ENCODE measurements at places on chromosomes 3 and 15.

GRCh38 chr3:58711871-58712270 lies 45.3 kb upstream of the FAM3D start:
- no peak overlapping the region for H3K27ac ChIP-seq
- H3K4me3 ChIP-seq, result no peak overlapping the region
- no peaks in the 10 kb centered on the region for H3K36me3 ChIP-seq
- H3K4me1 ChIP-seq, result peaks cover 10% of the 10 kb centered on the region

DNA sequence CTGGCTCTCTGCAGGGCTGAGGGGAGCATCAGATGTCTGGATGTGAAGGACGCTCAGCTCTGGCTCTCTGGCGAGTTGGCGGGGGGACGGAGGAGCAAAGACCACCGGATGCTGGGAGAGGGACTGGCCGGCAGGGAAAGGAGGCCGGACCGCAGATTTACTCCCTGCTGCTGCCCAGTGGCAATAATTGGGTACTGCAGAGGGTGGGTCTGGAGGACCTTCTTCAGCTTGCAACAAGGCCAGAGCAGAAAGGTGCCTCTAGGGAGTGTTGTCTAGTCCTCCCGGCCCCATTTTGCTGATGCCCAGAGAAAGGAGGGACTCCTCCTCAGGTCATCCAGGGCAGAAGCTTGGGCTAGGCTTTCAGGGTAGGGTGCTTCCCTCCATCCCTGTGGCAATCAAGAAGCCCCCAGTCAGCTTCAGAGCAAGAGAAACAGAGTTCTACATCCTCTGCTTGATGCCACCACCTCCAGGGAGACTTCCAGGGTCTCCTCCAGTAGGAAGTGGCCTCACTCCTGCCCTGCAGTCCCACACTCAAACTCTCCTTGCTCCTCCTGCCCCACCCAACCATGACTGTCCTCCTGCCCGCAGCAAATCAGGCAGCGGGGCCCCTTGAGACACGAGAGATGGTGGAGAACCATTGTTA lies 20.3 kb upstream of the CSPG4 start:
- no peaks in the 10 kb centered on the region for H3K36me3 ChIP-seq
- H3K4me1 ChIP-seq, result peaks cover 3% of the 10 kb centered on the region
- no peak overlapping the region for H3K4me3 ChIP-seq

DNA sequence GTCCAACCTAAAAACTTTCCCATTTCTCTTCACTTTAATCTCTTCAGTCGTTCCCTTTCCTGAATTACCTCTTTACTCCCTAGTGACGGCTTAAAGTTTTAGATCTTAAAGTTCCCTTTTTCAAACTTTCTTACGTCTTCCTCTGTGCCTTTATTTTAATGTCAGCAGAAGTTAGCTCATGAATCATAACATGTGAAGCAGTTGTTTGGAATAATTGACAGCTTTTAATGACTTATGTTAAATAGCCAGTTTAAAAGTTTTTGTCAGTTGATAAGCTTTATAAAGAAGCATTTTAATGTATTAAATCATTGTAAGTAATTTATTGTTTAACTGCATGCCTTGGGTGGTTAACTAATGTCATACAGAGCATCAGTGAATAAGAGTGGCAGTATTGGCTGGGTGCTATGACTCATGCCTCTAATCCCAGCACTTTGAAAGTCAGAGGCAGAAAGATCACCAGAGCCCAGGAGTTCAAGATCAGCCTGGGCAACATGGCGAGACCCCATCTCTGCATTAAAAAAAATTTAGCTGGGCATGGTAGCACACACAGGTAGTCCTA lies 33.9 kb downstream of the PIK3CA start:
- H3K4me1 ChIP-seq, result peaks cover 5% of the 10 kb centered on the region
- H3K36me3 ChIP-seq, result no peaks in the 10 kb centered on the region

- no peak overlapping the region for H3K4me3 ChIP-seq
- peaks cover 2% of the 10 kb centered on the region for H3K4me1 ChIP-seq
- no peaks in the 10 kb centered on the region for H3K27me3 ChIP-seq
Observed at GRCh38 chr3:111721747-111722146, 126.6 kb upstream of the ZBED2 start.

DNA sequence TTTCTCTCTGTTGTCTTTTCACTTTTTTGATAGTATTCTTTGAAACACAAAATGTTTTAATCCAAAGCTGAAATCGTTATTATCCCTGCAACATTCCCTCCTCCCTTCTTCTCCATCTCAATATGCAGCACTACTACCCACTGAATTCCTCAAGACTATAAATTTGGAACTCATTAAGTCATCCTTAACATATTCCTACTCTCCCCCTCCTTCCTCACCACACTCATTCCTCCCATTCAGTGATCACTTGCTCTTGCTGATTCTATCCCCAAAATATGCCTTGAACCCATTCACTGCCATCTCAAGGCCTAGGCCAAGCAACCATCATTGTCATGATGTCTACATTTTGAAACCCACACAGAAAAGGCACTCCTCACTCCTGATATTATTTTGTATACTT lies 2.4 kb upstream of the PIK3R4 start:
- H3K27me3 ChIP-seq, result no peaks in the 10 kb centered on the region
- no peak for DNase-seq
- H3K4me1 ChIP-seq, result peaks cover 7% of the 10 kb centered on the region
- no peak overlapping the region for H3K4me3 ChIP-seq
- no peak overlapping the region for H3K27ac ChIP-seq

- DNase-seq, result no peak
- no peak overlapping the region for H3K4me3 ChIP-seq
- no peaks in the 10 kb centered on the region for H3K27me3 ChIP-seq
- H3K4me1 ChIP-seq, result peaks cover 6% of the 10 kb centered on the region
- no peak overlapping the region for H3K27ac ChIP-seq
Observed at GRCh38 chr3:128112357-128112968, 11.1 kb downstream of the RUVBL1 start.

- peaks cover 19% of the 10 kb centered on the region for H3K4me1 ChIP-seq
- H3K36me3 ChIP-seq, result no peaks in the 10 kb centered on the region
- H3K27ac ChIP-seq, result no peak overlapping the region
- no peak for DNase-seq
- no peaks in the 10 kb centered on the region for H3K27me3 ChIP-seq
Observed at GRCh38 chr3:171258316-171258715, 201.9 kb downstream of the TNIK start.

DNA sequence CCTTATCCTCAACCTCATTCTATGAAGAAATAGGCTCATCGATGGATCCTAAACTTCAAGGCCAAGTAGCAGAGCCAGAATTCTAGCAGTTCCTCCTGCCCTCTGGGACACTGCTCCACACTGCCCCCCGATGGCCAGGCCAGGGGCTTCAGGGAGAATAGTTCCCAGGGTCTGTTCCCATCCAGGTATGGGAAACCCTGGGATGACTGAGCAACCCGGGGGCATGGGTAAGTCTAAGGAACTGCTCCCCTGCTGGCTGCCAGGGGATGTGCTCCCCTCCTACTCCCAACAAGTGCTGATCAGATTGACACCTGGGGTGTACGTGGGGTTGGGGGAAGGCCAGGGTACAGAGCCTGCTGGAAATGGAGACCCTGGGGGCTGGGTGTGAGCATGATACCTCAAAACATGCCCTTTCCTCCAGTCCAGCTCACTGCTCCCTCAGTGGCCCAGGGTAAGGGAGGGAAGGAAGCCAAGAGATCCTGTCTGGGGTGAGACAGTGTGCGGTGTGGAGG lies 7.6 kb downstream of the ULK3 start:
- no peak overlapping the region for H3K4me3 ChIP-seq
- H3K27me3 ChIP-seq, result peaks cover 3% of the 10 kb centered on the region
- H3K36me3 ChIP-seq, result peaks cover 2% of the 10 kb centered on the region
- peak overlapping the region; percentile 21 for H3K27ac ChIP-seq

GRCh38 chr3:44712455-44713075 lies at the start of gene ZNF502:
Gene ZNF502 (plus strand): TSS chr3:44712660. CDS start chr3:44720262, 7,602 bp downstream.
- no peaks in the 10 kb centered on the region for H3K27me3 ChIP-seq
- H3K36me3 ChIP-seq, result peaks cover 3% of the 10 kb centered on the region
- no peaks in the 10 kb centered on the region for H3K4me1 ChIP-seq
- H3K27ac ChIP-seq, result no peak within 1 kb of the TSS
- H3K4me3 ChIP-seq, result no peak within 1 kb of the TSS
- DNase-seq, result no peak

- no peak for DNase-seq
- peaks cover 14% of the 10 kb centered on the region for H3K36me3 ChIP-seq
- H3K27ac ChIP-seq, result peak overlapping the region; percentile 92
- peaks cover 40% of the 10 kb centered on the region for H3K4me1 ChIP-seq
Observed at GRCh38 chr3:141409940-141410241, 41.6 kb downstream of the ZBTB38 start.

DNA sequence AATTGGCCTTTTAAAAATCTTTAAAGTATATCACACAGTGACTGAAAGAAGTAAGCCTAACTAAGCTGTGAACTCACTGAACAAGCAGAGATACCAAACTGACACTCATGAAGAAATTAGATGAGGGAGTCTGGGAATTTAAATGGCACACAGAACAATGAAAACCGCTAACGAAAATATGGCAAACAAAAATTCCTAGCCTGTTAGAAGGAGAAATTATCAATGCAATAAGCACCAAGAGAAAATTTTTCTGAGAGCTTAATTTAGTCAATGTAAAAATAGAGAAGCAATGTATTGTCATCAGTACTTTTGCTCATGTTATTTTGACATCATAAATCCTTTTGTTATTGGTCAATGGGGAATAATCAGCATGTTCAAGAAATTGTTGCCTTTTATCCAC lies 291.1 kb upstream of the PDZRN3 start:
- DNase-seq, result no peak
- no peak overlapping the region for H3K4me3 ChIP-seq
- no peaks in the 10 kb centered on the region for H3K4me1 ChIP-seq
- H3K27ac ChIP-seq, result no peak overlapping the region

DNA sequence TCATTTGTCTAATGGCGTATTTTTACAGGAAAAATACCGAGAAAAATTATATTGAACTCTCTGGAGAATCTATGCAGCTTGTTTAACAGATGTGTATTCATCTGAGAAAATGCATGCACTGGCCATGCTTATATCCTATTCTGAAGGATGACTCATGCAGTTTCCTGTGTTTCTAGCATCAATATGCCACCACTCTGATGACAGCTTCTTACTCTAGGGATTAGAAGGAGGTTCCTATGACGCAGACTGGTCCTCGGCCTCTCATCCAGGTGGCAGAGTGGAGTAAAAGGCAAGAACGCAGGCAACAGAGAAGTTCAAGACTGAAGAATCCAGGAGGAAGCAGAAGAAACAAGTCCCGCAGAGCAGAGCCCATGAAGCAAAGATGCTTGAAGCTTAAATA lies 910.0 kb upstream of the ROBO1 start:
- no peak overlapping the region for H3K27ac ChIP-seq
- H3K36me3 ChIP-seq, result no peaks in the 10 kb centered on the region
- H3K4me1 ChIP-seq, result peaks cover 9% of the 10 kb centered on the region

DNA sequence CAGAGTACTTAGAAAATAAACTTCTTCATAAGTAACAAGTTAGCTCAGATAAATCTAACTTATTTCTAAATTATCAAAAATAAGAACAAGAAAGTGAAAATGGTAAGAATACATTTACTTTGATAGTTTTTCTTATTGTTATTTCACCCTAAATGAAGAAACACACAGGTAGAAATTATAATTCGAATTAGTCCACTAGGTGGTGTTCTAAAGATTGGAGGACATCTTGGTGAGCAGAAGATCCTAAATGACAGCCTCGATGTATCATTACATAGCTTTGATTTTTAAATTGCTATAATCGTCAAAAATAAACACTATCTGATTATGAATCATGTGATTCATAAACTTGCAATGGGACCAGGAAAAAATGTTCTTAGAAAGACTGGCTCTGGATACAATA lies 280.8 kb upstream of the UBE2E2 start:
- H3K4me1 ChIP-seq, result no peaks in the 10 kb centered on the region
- no peak overlapping the region for H3K27ac ChIP-seq
- H3K36me3 ChIP-seq, result no peaks in the 10 kb centered on the region
- H3K4me3 ChIP-seq, result no peak overlapping the region

DNA sequence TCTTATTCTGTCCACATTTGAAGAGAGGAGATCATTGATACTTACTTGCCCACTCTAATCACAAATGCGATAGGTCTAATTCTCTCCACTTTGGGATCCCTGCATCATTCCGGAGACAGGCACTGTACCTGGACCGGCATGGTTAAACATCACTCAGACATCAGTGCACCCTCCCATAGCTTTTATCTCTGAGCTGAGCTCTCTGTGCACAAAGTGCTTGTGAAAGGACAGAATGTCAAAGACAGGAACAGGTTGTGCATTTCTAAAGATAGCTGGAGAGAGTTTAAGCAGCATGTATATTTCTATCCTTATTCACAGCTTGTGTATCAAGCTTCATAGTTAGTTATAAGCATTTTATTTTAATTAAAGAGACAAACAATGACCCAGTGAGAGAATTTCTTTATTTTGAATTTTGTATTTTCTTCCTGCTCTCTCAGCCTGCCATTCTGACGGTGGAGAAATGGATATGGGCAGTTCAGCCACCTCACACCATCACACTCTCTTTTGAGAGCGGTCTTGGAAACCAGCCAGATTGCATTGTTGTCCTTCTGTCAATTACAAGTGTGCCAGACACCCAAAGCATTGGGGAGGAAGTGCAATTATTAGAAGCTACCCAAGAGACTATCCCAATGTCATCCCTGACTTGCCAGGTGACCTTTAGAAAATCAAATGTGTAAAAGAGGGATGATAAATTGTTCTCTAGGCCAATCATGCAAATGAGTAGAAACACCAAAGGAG lies 65.2 kb upstream of the CHL1 start:
- no peak overlapping the region for H3K4me3 ChIP-seq
- DNase-seq, result no peak
- H3K4me1 ChIP-seq, result no peaks in the 10 kb centered on the region
- no peak overlapping the region for H3K27ac ChIP-seq
- H3K36me3 ChIP-seq, result no peaks in the 10 kb centered on the region
- peaks cover 2% of the 10 kb centered on the region for H3K27me3 ChIP-seq

GRCh38 chr3:78970656-78971055 lies 797.1 kb downstream of the ROBO1 start:
- DNase-seq, result no peak
- no peak overlapping the region for H3K4me3 ChIP-seq
- peaks cover 1% of the 10 kb centered on the region for H3K36me3 ChIP-seq
- no peaks in the 10 kb centered on the region for H3K27me3 ChIP-seq
- H3K27ac ChIP-seq, result no peak overlapping the region

GRCh38 chr3:129263161-129263910 lies 13.9 kb downstream of the COPG1 start:
- H3K27me3 ChIP-seq, result no peaks in the 10 kb centered on the region
- DNase-seq, result no peak
- H3K36me3 ChIP-seq, result peaks cover 31% of the 10 kb centered on the region
- no peaks in the 10 kb centered on the region for H3K4me1 ChIP-seq
- no peak overlapping the region for H3K27ac ChIP-seq

DNA sequence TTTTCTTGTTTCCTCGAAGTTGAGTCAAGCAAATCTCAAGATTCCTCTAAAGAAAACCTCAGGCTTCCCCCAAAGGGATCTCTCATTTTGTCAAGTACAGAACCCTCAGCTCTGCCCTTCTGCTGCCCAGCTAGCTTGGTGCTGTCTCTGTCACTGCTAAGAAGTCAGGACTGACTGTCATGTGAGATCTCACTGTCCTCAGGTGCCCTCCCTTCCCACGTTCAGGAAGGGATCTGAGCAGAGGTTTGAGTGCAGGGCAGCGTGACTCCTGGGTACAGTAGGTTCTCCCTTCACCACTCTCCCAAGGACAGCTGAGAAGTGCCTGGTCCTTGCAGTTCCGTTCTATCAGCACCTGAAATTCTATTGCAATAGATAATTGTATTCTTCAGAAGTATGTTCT lies 229.7 kb downstream of the SLCO3A1 start:
- H3K36me3 ChIP-seq, result no peaks in the 10 kb centered on the region
- DNase-seq, result no peak
- peaks cover 7% of the 10 kb centered on the region for H3K27me3 ChIP-seq
- H3K4me1 ChIP-seq, result no peaks in the 10 kb centered on the region
- no peak overlapping the region for H3K27ac ChIP-seq
